Stimulated activated CD4-positive, alpha-beta T cell treated with anti-CD3 and anti-CD28 coated beads, Interleukin-1b, Interleukin-23, amount 100 ng/mL, for 1 hour (primary cell): ENCODE measurements at places on chromosomes 4 and X.

GRCh38 chr4:140944572-140944971, 188.4 kb upstream of the TBC1D9 start:
- no peak for DNase-seq

DNA sequence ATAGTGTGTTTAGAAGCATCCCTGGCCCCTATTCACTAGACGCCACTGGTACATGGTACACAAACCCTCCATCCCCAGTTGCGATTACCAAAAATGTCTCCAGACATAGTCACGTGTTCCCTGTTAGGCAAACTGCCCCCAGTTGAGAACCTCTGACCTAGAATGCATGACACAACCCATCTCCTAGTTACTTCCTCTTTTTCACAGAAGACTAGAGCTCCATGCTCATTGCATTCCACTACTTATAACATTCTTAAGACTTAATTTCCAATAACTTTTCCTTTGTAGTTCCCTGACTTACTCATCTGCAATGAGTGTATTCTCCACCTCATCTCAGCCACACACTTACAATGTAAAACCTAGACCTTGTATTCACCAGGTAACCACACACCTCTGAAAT, 68.6 kb downstream of the PRSS12 start:
- DNase-seq = no peak

DNA sequence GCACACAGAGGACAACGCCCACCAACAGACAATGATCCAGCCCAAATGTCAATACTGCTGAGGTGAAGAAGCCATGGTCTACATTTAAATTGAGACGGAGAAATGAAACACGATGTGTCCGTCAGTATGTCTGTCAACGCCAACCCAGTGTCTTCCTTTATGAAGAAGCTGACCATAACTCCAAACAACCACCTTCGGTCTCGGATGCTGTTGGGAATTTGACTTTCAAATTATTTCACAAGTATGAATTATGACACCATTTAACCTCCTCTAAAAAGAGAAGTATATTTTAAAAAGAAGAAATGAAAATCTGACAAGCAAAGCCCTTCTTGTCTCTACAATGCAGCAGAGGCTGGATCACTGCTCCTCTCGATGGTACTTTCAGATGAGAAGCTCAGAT, 123.7 kb upstream of the MAP3K15 start:
- no peak for DNase-seq

DNA sequence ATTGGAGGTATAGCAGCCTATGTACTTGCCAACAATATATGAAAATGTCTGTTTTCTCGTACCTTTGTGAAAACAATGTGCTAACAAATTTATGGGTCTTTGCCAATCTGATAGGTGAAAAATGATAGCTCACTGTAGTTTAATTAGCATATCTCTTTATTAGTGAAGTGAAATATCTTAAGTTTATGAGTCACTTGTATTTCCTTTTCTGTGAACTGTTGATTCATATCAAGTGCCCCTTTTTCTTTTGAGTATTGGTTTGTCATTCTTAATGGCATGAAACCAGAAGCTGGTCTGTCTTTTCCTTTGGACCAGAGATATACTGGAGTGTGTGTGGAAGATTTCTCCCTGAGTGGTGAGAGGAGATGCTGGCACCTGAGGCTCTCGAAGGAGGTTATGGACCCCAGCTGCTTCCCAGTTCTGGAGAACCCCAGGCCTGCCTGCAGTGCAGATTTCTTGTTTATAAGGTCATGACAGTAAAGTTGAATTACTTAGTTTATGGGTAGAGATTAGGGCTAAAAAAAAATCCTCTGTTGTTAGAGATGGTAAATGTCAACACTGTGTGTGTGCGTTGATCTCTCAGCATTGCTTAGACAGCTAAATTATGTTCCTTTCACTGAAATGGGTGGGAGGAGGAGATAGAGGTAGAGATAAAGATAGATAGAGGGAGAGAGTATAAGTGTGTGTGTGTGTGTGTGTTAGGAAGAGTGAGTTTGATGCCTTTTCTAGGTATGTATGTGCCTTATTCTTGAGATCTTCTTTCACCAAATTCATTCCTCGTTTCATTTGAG, 89.9 kb downstream of the REPS2 start:
- no peak for DNase-seq

GRCh38 chrX:68931345-68931744, 102.5 kb downstream of the EFNB1 start:
- DNase-seq = no peak

- DNase-seq = no peak
These were observed 126.0 kb downstream of the LDB2 start for GRCh38 chr4:16772366-16772850.

DNA sequence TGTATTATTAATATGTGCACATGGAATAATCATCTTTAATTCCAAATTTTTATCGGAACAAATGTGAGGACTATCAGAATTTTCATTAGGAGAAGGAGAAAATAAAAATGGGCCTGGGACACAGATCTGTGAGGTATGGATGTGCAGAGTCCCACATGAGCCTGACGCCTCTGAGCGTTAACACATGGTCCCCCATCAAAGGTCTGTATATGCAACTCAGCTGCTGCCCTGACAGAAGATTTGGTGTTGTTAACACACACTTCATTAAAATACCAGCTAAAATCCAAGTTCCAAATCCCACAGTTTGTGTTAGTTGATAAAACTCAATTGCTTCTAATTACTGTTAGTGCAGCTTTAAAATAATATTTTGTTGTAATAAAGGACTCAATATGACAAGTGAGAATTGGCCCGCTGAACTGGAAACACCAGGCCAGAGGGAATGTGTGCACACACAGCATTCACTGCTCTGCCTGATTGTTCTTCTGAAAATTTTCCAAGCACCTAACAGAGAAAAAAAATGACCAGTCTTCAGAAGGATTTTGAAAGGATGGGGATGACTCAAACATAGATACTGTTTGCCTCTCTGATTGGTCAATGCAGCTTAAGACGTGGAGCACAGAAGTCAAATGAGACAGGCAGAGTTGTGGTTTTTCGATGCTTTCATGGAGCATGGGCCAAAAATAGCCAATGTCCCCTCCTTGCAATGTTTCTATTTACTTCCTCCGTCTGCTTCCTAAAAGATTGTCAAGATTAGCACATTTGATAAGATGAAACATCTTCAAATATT, 266.6 kb downstream of the NKX6-1 start:
- DNase-seq = no peak

DNA sequence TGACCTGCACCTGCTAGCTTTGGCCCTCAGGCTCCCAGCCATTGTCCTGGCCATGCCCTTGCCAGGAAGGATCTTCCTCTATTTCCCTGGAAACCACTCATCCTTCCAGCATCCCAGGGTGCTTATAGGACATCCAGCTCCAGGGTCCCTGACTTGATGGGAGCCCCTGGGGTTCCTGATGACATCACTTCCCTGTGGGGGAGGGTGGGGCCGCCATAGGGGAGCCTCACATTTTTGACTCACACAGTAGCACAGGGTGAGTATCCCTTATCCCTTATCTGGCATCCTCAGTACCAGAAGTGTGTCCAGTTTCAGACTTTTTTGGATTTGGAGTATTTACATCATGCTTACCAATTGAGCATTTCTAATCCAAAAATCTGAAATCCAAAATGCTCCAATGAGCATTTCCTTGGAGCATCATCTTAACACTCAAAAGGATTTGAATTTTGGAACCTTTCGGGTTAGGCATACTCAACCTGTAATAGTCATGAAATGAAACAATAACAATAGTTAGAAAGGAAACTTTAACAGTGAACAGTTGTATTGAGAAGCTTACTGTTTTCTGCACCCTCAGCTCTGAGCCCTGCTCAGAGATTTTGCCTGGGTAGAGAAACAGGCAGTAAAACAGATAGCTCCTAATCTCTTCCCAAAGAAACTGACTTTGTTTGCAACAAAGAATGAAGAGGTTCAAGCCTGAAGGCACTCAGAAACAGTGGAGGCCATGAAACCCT, 22.1 kb downstream of the TNIP2 start:
- DNase-seq = no peak

GRCh38 chr4:92988301-92988700, 684.5 kb downstream of the GRID2 start:
- DNase-seq = no peak

- no peak for DNase-seq
These were observed 75.7 kb downstream of the HAUS3 start for GRCh38 chr4:2166253-2166652.

DNA sequence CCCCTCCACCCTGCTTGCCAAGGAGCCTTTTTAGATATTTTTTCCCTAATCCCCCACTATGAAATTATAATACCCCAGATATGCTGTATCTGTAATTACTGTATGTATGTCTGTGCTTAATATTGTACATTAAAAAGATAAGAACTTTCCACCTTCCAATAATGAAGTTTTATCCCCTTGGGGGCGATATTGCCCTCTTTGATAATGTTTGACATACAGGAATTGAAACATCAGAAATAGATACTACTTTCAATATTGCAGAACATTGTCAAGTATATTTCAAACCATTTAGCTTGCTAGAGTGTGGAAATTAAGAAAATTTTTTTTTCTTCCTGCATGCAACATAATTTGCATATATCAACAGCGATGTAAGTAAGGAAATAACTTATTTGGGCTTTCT, 58.9 kb downstream of the NAF1 start:
- no peak for DNase-seq

DNA sequence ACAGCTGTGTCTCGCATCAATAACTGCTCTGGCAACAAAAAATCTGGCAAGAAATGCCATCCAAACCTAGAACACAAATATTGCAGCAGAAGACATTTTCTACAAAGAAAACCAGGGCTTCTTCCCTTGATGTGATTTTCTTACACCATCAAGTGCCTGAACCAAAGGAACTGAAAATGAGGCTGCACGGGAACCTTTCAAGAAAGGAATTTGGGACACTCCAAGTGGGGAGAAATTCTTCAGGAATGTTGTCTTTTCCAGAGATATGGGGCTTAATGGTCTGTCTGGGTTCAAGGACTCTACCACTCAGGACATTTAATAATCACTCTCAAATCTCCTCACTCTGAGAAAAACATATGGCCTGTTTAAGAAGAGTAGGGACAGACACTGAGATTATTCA, 57.6 kb downstream of the PRDM5 start:
- no peak for DNase-seq

- DNase-seq = no peak
These were observed 338 bp upstream of the KLHL2 start for GRCh38 chr4:165207016-165207430.

GRCh38 chr4:184329659-184330400, 112.2 kb upstream of the ENPP6 start:
- DNase-seq = no peak

DNA sequence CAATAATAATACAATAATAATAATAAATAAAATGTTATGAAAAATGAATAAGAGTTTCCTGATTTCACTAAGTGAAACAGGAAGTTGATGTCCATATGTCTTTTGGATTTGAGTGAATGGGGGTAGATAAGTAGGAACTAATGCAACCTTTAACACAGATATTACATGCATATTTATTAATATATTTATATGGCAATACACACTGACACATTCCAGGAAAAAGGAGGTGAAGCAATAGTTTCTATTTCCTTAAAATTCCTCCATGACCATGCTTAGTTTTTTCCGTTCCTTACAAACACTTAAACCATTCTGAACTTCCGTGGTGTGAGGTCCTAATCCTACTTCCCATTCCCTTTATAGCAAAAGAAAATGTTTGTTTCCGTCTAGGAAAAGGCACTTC, 48.3 kb downstream of the ATXN3L start:
- no peak for DNase-seq

DNA sequence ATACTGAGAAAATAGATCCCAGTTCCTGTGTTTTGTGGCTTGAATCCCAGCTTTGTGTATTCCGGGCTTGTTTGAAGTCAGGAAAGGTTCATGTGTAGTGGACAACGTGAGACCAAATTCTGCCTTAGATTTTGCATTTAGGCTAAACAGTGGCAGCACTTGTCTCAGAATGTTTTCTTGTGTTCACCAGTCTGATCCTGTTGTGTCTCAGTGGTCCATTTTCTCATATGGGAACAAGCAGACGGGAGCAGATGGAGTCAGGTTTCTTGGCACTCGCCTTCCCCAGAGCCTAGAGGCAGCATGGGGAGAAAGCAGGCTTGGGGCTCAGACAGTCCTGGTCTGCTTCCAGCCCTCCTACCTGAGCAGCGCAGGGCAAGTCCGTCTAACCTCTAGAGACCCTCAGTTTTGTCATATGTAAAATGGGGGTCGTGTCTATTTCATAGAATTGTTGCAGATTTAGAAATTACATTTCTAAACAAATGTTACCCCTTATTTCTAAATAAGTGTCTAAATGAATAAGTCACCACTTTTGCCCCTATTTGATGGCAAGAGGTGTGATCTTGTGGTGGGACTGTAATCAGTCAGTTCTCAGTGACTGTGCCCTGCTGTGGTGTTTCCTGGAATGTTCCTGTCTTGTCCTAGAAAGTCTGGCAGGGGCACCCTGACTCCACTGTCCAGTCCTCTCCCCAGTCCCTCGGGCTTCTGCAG, 28.3 kb upstream of the MSANTD1 start:
- DNase-seq = no peak

DNA sequence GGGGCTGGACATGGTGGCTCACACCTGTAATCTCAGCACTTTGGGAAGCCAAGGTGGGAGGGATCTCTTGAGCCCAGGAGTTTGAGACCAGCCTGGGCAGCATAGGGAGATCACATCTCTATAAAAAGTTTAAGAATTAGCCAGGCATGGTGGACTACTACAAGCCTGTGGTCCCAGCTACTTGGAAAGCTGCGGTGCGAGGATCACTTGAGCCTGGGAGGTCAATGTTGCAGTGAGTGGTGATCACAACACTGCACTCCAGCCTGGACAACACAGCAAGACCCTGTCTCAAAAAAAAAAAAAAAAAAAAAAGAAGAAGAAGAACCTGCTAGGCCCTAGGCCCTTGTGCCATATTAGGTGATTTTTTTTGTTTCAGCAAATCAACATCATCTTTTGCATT, 12.2 kb downstream of the SRD5A3 start:
- no peak for DNase-seq

DNA sequence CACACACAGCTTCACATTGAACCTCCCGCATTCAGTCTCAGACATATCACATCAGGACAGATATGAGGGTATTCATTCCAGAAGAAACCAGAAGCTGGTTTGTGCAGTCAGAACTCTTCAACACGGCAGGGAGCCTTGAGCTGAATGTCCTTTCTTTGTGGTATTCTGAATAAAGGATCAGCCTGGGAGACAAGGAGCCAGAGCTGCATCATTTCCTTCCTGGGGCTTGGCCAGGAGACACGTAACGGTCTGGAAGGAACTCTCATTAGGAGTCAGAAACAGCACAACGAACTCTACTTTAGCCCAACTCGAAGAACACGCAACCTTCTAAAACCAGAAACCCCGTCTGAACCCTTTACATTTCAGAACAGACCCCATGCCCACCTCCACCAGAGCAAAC, 46.4 kb downstream of the KDR start:
- no peak for DNase-seq

DNA sequence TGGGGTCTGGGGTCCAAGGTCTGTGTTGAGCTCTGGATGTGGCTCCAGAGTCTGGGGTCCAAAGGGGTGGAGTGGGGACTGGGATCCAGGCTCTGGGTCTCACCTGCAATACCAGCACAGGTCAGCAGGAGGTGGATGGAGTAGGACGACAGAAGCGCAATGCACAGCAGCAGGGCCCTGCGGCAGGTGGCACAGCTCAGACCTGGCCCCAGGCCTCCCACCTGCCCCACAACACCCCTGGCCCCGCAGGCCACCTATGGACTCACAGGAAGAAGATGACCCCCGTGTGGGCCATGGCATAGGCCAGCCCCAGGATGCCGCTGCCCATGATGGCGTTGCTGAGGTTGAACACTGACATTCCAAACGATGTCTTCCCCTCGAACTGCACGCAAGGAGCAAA, 3.4 kb downstream of the SLC38A5 start:
- DNase-seq = no peak

- no peak for DNase-seq
These were observed 1.8 kb downstream of the TBC1D25 start for GRCh38 chrX:48541140-48541814.

- DNase-seq = no peak
These were observed 30.2 kb upstream of the SYTL5 start for GRCh38 chrX:37976153-37976552.
